ENCODE measurements at places on chromosomes 6 and 20.

DNA sequence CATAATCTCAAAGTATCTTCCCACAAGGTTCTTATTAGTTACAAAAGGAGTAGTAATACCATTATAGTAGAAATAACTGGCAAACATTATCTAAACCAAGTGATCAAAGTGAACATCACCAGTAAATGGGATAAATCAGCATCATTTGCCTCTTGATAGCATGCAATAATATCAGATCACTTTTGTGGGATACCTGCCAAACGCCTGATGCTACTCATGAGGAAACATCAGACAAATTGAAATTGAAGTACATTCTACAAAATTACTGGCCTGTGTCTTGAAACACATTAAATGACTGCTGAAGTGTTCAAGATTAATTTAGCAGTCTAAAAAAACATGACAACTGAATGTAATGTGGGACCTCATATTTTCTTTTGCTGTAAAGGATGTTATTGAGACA lies 208.1 kb downstream of the TINAG start:
- DNase-seq, result no peak

DNA sequence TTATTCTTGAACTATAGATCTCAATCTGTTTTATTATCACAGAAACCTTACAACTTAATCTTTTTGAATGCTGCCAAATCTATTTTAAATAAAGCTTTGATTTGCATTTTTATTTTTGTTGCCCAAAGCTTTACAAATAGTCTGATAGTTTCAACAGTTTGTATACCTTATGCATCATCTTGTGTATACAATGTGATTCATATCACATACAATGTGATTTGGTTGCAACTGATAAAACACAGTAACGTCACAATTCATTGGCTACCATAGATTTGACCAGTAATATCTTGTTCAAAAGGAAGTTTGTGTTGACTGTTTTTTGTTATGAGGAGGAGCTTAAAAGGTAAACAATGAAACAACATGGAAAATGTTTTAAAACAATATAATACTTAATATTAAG lies 110.9 kb downstream of the EYA4 start:
- DNase-seq, result no peak

DNA sequence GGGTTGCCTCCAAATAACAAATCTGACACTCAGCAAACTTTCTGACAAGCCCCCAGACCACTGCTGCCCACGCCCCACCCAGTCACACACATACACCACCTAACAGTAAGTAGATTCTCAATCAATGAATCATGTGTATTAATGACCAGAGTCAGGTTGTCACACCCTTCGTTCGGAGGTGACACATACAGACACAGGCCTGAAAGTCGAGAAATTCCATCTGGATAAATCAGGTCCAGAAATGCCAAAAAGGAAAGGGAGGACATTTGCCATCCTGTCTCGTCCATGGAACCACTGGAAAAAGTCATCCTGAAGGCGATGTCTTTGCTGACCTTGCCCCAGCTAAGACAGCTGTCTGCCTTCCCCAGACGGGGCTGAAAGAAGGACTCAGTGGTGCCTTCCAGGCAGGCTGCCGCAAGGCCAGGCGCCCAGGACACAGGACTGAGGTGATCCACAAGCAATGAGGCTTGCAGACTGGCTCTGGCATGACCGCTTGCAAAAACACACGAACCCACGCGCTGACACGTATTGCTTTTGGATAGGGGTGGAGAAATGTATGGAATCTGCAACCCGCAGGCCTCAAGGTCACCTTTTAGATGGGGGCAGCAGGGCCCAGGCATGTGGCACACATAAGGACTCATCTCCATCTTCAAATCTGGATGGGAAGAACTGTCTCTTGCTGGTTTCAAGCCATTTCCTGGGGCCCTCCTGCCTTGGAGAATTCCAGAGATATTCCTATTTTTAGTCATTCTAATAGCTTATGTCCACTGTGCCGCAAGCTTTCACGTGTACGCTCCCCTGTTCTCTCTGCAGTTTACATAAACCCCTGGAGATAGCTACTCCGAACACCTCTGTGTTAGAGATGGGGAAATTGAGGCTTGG lies 9.0 kb downstream of the NFATC2 start:
- DNase-seq, result no peak

GRCh38 chr6:63816401-63816981 lies 180.9 kb downstream of the PHF3 start:
- no peak for DNase-seq

DNA sequence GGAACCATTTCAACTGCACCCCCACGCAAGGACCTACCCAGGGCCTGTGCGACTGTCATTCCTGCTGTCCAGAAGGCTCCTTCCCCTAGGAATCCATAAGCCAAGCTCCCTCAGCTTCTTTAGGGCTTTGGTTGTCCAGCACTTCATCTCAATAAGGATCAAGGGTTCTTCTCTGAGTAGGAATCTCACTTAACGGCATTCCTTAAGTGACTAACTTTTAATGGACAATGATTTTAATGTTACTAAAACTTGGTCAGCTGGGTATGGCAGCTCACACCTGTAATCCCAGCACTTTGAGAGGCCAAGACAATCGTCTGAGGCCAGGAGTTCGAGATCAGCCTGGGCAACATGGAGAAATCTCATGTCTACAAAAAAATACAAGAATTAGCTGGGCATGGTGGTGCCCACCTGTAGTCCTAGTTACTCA lies 13.4 kb downstream of the UBE2V1 start:
- DNase-seq, result no peak

DNA sequence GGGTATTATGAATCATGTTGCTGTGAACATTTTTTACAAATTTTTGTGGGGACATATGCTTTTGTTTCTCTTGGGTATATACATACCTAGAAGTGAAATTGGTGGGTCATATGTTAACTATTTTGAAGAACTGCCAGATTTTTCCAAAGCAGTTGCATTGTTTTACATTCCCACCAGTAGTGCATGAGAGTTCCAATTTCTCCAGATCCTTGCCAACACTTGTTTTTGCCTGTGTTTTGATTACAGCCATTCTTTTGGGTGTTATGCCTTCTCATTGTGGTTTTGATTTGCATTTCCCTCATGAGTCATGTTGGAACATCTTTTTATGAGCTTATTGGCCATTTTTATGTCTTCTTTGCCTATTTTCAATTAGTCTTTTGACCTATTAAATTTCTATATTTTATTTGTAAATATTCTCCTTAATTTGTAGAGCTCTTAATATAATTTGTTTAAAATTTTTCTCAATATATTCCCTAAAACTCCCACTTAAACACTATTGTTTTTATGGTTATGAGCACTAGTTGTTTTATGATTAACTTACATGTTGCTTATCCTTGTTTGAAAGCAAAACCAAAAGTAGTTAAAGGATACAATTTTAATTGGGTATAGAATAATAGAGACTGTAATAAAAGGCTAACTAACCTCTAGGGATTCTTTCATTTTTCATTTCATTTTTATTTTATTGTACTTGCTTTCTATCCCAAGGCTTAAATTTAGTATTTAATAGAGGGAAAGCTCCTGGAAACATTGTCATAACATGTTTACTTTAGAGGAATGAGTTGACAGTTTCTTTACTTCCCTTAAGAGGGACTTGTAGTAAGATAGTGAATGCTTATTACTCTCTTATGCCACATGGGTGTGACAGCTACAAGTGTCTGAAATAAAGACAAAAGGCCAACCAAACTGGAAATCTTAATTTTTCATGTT lies 5.5 kb downstream of the UBR2 start:
- DNase-seq, result no peak

DNA sequence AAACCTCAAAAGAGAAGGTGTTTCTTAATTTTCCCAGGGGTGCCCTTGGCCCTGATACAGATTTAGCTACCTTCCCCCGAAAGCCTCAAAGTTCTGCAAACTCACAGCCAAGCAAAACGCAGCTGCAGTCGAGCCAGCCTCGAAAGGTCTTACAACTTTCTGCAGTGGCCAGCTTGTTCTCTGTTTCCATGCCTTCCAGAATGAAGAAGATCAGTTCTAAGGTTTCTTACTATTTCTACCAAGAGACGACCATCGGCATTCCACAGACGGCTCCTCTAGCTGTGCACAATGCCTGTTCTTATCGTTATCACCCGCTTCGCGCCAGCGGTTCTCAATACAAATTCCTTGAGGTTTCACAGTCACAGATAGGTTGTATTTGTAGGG lies 28.5 kb upstream of the CCR6 start:
- no peak for DNase-seq

GRCh38 chr6:72406517-72406916 lies 215.3 kb upstream of the KCNQ5 start:
- no peak for DNase-seq

DNA sequence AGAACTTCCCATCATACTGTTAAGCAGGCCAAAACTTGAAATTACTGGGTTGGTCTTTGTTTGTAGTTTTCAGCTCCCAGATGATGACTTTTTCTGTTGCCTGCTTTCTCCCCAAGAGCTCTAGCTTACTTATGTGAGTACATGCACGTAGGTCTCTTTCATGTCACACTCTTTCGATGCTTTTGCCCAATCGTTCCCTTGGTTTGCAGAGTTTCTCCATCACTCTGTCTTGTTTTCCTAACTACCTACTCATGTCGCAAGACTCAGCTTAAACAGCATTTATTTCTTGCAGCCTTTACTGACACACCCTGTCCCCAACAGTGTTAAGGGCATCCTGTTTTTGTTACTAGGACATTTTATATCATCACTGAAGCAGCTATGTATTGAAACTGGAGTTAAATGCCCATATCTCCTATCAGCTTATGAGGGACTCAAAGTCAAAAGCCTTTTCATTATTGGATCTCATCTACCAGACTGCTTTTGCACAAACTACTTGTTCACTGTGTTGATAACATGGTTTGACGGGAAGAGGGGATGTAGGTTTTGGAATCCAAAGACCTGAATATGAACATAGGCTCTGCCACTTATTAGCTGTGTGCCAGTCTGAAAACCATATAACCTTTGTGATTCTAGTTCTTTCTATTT lies 2.9 kb downstream of the ARG1 start:
- DNase-seq, result no peak

GRCh38 chr6:142796571-142796970 lies 148.4 kb downstream of the HIVEP2 start:
- no peak for DNase-seq

DNA sequence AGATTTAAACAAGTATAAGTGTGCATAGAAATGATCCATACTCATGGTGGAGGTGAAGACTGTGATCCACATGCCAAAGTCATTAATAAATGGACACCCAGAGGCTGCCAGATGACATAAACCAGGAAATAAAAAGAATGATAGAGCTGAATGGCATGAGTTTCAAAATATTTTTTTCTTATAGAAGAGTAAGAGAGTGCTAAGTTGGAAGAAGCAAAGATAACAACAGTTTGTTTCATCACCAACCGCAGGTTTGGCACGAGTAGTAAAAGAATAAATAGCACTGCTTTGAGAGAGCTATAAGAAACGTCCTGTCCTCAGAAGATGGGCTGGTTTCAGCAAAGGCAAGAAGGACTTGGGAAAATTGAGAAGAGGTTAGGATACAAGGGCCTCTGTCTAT lies 246.9 kb downstream of the UBE3D start:
- no peak for DNase-seq

DNA sequence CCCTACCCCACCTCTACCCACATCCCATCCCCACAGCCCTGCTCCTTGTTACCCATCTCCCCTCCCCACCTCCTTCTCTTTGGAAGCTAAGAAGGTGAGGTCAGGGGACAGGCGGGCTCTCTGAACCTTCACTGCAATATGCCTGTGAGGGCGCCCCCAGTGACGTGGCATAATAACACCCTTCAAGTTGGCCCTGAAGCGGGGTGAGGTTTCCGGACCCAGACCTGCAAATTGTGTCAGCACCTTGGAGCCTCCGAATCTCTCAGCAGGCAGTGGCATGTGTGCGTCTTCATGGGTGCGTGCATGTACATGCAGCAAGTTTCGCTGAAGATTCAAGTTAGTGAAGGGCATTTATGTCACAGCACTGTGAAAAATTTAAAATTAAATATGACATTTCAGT lies 114.6 kb downstream of the SOBP start:
- no peak for DNase-seq

- no peak for DNase-seq
Observed at GRCh38 chr20:45097485-45098102, 3.3 kb downstream of the KCNS1 start.

DNA sequence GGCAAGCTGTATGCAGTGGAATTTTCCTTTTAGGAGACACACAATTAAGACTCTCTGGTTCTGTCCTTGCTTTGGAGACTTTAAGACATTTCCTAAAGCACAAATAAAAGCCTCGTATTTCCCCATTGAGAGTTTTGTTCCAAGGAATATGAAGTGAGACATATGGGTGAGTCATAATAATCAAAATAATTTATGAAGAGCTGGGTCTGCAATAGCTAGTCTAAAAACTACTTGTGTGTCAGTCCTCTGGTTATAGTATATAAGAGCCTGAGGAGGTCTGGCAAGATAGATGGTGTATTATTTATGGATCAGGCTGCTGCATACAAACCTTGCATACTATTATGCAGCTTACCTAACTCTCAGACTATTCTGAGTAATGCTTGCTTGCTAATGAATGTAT lies 142.6 kb downstream of the ADGRG6 start:
- no peak for DNase-seq

GRCh38 chr6:75393806-75394205 lies 99.8 kb downstream of the FILIP1 start:
- no peak for DNase-seq

- DNase-seq, result no peak
Observed at GRCh38 chr20:42492290-42492689, 697.4 kb downstream of the PTPRT start.

DNA sequence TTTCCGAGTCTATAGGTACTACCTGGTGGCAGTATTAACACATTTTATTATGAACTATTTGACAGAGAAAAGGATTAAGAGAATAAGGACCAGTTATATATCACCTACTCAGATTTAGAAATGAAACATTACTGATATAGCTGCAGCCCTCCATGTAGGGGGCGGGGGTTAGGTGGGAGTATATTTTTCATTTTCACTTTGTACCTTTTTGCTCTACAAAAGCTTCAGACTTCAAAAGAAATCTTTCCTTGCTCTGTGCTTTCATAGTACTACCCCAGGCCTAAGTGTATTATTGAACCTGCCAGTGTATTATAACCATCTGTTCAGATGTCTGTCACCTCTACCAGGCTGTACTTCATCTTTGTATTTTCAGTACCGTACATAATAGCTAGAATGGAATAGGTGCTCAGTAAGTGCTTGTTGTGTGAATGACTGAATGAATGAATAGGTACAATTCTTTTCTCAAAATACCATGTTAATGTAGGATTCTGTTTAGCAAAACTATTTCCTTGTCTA lies 43.0 kb downstream of the CDKAL1 start:
- DNase-seq, result no peak

DNA sequence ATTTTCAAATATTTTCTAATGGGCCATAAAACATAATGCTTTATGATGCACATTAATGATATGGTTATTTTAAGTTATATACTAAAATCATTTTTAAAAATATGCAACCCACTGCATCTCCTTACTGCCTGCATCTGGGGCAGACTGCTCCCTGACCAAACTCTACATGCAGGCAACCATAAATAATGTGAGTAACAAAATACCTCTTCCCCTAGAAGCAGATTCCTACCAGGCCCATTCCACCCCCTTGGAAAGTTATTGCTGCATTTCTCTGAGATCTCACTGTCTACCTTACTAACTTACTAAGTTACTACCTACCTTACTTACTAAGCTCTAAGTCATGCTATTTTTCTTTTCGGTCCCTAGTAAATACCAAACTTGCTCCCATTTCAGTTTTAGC lies 71.8 kb downstream of the ATG5 start:
- DNase-seq, result no peak

GRCh38 chr6:43216200-43216599 lies 13.1 kb downstream of the DNPH1 start:
- no peak for DNase-seq
